Fibroblast of skin of abdomen (primary cell): ENCODE measurements at places on chromosomes 3 and 15.

DNA sequence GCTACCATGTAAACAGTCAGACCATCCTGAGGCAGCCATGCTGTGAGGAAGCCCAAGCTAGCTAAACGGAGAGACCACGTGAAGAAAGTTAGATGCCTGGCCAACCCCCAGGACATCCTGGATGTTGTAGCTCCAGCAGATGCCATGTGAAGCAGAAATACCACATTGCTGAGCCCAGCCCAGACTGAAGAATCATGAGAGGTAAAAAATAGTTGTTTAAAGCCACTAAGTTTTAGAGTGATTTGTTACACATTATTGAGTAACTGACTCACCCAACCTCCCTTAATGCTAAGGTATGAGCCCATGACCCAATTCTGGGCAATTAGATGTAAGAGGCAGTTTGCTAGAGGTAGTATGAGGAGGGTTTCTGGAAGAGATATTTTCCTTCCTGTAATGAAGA, 200.5 kb downstream of the THRB start:
- DNase-seq = peak; percentile 14

DNA sequence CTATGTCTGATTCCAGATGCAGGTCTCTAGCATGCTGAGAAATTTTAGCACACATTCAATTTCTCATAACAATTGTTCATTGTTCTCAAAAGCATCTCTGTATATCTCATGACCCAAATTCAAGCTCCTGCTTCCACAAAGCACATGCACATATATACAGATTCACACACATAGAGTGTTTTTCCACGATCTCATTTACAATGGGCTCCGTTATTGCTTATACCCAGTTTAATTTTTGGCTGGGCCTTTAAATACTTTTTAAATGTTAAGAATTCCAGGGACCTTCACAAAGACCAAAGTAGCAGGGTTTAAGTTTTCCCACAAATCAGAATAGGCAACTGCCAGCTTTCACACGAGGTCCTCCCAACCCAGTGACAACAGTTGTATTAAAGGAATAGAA, 333.5 kb upstream of the SEMA6D start:
- DNase-seq = peak; percentile 10

DNA sequence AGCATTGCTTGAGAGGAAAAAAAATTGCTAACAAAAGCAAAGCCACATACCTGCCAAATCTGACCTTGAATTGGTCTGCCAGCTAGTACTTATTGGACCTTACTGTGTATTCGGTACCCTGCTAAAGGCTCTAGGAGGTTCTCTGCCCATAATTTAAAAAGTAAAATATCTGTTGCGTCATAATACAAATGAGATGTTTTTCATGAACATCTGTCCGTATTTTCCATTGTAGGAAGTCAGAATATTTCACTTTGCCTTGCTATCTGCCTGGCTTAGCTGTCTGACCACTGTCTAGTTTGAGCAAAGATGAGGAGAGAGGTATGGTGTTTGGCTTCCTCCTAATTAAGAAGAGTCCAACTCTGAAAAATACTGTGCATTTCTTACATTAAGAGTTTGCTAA, 10.8 kb upstream of the C3orf20 start:
- no peak for DNase-seq

DNA sequence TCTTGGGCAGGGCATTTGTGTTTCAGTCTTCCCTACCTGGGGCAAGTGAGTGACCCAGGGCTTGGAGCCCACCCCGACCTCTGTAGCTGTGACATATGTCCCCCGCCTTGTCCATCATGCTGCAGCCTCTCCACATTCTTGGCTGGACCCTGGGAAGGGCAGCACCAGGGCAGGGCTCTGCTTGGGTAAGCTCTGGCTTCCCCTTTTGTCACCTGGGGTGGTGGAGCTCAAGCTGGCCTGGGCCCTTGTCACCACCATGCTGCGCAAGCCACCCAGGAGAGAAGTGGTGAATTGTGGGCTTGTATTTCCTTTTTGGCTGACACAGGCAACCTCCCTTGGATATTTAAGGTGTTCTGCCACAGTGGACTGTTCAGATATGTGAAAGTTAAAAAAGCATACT, 29.3 kb downstream of the SPSB4 start:
- no peak for DNase-seq

DNA sequence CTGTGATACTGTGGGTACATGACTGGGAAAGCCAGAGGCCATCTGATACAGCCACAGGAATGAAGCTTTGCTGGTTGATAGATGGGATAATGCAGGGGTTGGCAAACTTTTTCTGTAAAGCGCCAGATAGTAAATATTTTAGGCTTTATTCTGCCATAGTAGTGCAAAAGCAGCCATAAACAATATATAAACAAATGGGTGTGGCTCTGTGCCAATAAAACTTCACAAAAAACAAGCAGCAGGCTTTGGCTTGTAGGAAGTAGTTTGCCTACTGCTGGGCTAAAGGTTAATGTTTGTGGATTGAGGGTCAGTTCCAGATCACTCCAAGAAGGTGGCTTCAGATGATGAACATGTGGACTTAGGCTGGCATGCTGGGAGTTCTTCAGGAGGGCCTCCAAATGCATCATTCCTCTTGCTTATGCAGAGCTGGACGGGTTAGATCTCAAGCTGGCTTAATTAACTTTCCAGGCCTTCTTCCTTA, 305.7 kb downstream of the RPLP1 start:
- DNase-seq = no peak

GRCh38 chr3:82509951-82510603, 748.6 kb upstream of the GBE1 start:
- DNase-seq = no peak

GRCh38 chr3:161177991-161178390, 43.1 kb upstream of the NMD3 start:
- no peak for DNase-seq

DNA sequence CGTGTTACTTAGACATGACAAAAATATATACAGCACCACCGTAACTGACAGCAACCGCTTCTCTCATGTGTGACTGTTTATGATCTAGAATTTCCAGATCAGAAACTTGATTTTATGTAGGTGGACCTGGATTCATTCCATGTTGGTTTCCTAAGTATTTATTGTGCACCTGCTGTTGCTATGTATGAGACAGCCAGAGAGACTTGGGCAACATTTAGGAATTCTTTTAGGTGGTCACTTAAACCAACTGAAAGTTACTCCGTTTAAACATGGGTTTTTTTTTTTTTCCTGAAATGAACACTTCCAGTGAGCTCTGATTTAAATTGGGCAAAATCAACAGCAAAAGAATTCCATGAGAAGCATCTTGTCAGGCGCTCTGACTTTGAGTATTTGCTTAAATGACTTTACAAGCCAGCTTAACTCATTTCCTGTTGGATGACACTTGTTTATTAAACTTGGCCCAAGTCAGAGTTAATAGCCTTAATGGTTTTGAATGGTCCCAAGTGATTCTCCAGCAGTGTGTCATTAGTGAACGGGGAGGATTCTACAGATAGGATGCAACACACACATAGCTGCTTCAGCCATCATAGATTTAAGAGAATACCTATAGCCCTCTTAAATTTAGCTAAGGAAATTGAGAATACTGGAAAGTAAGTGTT, 31.8 kb downstream of the MITF start:
- DNase-seq = no peak

DNA sequence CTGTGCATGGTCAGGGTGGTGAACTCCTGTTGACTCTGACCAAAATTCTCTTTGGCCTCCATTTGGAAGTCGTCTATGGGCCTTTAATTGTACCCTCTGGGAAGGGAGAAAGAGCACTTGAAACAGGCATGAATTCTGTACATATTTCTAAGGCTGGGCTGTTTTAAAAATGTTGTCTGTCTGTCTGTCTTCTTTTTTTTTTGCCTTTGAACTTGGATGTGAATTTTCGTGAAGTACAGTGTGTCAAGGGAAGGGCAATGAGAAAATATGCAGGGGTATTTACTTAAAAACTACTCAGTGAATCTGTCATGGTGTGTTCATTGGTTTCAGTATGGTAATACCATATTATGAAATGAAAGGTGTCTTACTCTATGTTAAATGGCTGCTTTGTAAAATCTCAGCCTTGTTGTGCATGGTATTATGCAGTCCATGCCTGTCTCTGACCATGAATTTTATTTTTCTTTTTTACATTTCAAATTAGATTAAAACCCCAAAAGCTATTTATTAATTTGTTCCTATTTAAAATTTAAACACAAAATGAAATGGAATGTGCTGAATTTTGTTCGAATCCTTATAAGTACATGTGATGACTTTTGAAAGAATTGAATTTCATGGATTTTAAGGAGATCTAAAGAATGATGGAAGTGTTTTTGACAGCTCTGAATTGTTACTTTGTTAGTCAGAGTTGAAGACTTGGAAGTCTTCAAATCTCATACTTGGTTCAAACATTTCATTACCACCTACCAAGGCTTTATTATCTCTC, 51.1 kb downstream of the RARB start:
- DNase-seq = peak; percentile 62

DNA sequence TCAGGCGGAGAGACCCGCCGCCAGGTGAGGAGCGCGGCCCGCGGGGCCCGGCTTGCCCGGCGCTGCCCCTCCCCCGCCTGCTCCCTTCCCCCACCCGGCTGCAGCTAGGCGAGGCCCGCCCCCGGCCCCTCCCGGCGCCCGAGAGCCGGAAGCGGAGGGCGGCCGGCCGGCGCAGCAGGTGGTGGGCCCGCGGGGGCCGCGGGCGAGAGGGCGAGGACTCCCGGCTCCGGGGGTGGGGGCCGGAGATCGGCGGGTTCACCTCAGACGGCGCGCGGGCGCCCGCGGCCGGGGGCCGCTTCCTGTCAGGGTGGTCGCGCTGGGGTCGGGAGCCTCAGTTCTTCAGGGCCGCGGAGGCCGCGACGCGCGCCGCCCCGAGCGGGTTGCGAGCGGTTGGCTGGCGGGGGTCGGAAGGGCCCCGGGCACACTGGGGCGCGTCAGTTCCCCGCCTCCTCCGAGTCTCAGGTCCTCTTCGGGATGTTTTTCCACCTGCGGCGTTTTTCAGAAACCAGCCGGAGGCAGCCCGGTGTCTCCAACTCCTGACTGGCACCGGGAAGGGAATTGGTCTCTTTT, 395 bp downstream of the ZFAND6 start:
- peak; percentile 21 for DNase-seq

DNA sequence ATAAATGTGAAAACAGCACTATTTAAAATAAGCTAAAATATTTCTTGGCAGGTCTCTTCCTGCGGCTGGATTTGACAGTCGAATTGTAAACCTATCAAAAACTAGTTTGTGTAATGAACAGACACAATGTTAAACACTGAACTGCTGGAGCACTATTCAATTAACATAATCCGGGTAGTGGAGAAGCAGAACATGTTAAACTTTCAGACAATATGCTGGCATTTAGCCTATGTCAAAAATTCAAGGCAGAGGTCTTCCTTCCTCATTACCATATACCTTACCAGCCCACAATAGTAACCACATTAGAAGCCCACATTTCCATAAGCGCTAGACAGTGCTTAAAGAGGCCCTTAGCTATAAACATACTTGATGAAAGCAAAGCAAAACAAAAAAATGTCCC, 1042.9 kb downstream of the ROBO1 start:
- DNase-seq = no peak

- DNase-seq = no peak
Observed at GRCh38 chr3:121430664-121431215, 115.0 kb downstream of the POLQ start.

GRCh38 chr15:93497291-93497690, 408.3 kb upstream of the RGMA start:
- peak; percentile 70 for DNase-seq

GRCh38 chr3:108051005-108051404, 39.8 kb downstream of the CD47 start:
- no peak for DNase-seq

DNA sequence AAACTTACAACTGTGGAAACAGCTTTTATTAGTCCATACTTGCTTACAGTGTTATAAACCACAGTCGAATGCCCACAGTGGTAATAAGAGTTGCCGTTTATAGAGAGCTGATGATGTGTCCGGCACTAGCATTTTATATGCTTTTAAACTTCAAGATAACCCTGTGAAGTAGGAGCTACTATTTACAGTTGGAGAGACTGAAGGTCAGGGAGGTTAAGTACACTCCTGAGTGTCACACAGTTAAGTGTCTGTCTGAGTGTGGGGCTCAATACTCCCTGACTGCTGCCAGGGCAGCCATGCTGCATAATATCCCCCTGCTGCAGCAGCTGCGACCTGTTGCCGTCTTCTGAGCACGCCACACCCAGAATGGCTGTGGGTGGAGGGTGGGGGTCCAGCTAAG, 89.9 kb upstream of the TNFAIP8L3 start:
- DNase-seq = no peak

DNA sequence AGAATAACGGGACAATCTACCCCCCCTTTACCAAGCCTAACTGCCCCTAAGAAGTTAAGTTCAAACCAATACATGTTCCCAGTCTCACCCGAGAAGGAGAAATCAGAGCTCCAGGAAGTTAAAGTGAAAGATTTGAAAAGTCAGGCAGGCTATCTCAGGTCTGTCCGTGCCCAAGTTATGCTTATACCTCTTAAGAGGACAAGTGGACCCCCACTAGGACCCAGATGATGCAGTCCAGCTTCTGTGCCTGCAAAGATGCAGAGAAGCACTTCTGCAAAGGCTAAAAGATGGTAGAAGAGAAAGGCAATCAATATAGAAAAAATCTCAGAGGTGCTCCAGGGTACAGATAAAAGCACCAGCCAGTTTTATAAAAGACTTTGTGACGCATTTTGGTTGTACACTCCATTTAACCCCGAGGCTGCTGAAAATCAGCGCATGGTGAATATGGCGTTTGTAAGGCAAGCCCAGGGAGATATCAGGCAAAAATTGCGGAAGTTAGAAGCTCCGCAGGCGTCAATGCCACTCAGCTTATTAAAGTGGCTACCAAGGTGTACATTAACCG, 9.8 kb upstream of the SLC9C1 start:
- peak; percentile 33 for DNase-seq

DNA sequence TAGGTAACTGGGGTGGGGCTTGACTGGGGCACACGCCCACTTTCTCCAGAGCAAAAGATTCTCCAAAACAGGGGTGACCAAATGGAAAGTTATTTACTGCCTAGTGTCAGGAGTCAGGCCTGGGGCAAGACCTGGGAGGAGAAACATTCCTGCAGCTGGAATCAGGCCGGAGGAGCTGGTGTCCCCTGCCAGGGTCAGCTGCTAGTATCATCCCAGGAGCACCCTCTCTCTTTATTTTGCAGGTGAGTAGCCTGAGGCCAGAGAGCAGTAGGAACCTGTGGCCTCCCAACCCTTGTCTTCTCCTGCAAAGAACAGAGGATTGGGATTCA, 32.9 kb downstream of the DNAJB8 start:
- no peak for DNase-seq

- DNase-seq = peak; percentile 62
Observed at GRCh38 chr3:123871946-123872345, 12.2 kb downstream of the MYLK start.

DNA sequence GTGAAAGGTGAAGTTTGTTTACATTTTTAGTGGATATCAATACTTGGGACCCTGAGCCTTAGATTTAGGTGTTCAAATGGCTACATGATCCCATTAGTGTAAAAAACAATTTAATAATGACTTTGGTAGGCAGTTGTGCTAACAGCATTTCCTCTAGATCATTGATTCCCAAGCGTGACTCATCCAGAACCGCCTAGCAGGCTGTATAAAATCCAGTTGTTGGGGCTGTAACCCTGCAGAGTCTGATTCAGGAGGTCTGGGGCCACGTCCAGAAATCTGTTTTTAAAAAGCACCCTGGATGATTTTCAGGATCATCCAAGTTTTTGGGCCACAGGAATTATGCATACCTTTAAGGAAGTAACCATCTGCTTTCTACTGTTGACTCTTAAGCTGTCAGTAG, 156.4 kb downstream of the TP63 start:
- DNase-seq = peak; percentile 45

GRCh38 chr3:186277268-186277909, 84.6 kb downstream of the DGKG start:
- peak; percentile 62 for DNase-seq
